AG09319 (cell line): ENCODE measurements at places on chromosomes 2 and 18.

DNA sequence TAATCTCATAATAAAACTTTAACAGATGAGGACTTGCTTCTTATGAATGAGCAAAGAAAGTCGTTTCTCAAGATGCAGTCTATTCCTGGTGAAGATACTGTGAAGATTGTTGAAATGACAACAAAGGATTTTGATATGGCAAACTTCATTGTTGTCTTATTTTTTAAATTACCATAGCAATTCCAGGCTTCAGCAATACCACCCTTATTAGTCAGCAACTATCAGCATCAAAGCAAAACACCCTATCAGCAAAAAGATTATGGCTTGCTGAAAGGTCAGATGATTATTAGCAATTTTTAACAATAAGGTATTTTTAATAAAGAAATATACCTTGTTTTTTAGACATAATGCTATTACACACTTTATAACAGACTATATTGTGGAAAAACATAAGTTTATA lies 88.3 kb downstream of the COL5A2 start:
- no peak for DNase-seq

- DNase-seq: no peak
Measured at GRCh38 chr2:128941751-128942150, 623.1 kb upstream of the HS6ST1 start.

DNA sequence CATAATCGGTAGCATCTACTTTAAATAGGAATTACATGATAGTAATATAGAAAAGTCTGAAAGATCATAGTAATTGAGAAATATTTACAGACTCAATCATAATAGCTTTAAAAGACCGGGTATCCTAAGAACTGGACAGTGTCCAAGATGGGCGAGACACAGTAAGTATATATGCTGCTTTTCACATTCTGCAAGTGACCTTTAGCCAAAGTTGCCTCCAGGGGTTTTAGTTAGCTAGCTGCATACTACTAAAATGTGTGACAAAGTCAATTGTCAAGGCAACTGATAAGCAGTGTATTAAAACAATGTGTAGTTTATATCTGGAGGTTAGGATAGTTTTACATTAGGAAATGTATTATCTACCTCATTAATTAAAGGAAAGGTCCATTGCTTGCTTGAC lies 24.6 kb downstream of the CD302 start:
- no peak for DNase-seq

DNA sequence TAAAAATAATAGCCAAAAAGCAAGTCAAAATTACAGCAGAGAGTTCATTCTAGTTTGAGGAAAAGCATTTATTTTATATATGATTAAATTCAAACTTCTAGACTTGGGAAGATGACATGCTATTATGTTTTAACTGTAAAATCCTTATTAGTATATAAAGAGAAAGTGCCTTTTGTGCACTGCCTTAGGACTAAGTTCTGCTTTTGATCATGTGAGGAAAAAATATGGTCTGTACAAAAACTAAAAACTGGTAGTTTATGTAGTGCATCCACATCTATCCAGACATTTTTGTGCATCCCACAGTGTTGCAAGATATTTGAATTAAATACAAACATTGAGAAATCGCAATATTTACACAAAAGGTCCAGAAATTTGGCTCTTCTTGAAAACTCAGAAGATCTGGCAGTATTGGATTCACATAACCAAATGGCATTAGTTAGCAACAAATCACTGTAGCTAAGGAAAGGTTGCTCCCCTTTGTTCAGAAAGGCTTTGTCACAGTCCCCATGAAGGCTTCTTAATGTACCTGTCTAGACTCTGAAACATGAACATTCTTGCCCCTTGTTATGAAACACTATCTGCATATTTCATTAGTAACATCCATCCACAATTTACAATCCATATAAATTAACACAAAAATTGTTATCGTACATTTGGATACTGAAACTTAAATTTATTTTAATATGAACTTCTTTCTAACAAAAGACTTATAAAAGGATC lies 2.2 kb downstream of the MMADHC start:
- DNase-seq: no peak

GRCh38 chr2:33214857-33215256 lies 261.6 kb upstream of the RASGRP3 start:
- DNase-seq: no peak

GRCh38 chr2:105144152-105144940 lies 97.2 kb upstream of the GPR45 start:
- no peak for DNase-seq

DNA sequence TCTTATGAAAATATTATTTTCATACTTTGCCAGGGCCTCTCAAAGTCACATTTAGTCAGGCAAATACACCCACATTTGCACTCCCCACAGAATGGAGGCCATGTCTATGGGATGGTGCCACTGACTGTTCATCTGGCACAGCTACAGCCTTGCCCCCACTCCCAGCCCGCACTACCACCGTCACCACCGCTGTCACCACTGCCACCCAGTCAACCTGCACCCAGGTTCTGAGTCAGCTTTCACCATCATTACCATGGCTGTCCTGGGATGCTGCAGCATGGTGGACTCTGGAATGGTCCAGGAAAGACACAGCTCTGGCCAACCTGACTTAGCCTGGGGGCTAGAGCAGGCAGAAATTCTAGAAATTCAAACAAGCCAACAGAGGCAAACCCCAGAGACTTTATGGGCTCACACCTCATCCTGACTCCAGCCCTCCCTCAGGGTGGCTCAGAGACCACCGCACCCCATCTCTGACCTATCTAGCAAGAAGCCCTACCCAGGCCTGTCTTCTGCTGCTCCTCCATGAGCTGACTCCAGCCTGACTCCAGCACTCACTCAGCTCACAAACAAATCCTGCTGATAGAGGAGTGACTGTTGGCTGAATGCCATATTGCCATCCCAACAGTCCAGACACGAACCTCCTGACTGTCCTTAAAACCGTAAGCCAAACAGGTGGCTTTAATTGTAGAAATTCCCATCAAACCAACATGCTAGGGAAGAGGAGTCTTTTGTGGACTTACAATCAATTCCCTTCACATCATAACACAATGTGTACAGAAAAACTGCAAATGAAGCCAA lies 28.0 kb downstream of the DNER start:
- DNase-seq: no peak

GRCh38 chr2:44135771-44136170 lies 32.9 kb upstream of the PPM1B start:
- peak; percentile 10 for DNase-seq

DNA sequence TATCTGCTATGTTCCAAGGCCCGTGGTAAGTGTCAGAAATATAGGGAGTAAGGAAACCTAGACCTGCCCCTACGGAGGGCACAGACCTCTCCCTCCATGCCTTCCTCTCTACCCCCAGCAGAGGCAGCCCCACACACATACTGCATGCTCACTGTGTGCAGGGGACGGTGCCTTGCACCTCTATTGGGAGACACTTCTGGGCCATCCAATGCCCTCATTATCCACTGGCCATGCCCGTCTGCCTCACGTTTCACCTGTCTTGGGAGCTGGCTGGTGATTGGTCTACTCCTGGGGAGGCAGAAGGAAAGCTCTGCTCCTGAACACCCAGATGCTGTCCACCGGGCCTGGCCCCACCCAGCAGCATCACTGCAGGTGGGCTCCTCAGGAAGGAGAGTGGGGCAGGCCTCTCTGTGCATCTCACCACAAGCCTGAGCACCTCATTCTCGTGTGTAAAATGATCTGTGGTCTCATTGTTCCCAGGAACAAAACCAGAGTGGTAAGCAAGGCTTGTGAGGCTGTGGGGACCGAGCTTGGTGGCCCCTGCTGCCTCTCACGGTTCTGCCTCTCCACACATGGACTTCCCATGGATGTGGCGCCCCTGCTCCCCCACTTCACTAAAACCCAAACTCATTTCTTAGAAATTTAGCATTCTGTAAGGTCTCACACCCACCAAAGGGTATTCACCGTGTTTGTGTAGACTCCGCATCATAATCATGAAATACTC lies 312.5 kb upstream of the HS6ST1 start:
- DNase-seq: no peak

- DNase-seq: no peak
Measured at GRCh38 chr18:67475673-67476072, 40.8 kb downstream of the DSEL start.

DNA sequence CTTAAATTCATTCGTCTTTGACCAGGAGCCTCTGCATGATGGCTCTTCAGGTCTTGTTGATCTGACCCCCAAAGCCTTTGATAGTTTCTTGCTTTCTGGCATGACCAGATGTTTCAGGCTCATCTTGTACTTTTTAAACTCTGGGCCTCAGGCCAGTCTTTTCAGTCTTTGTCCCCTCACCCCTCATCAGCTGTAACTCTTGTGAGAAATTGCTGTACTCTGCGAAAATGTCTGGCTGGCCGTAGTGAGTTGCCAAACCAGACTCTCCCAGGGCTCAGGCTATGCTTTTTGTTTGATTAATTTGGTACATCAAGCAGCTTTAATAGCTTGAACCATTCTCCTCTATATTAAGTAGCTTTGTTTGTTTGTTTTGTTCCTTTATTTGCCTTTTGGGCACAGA lies 75.9 kb downstream of the BABAM2 start:
- no peak for DNase-seq

DNA sequence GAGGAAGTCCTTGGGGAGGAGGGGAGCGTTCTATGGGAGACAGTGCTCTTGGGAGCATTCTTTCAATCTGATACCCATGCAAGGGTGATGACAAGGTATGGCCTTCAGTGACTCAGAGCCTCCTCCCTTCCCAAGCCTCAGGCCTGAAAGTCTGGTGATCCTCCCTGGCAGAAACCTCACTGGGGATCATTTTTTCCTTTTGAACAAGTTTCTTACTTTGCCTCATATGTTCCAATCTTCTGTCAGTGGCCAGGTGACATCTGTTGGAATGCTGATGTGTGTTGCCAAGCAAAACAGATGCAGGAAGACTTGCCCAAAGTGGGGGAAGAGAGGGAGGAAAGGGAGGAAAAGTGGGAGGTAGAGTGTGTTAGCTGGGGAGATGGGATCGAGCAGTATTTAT lies 224.8 kb downstream of the NEDD4L start:
- no peak for DNase-seq

GRCh38 chr2:53694096-53694771 lies 73.4 kb upstream of the CHAC2 start:
- no peak for DNase-seq

- DNase-seq: no peak
Measured at GRCh38 chr2:40118622-40119021, 333.3 kb downstream of the SLC8A1 start.

DNA sequence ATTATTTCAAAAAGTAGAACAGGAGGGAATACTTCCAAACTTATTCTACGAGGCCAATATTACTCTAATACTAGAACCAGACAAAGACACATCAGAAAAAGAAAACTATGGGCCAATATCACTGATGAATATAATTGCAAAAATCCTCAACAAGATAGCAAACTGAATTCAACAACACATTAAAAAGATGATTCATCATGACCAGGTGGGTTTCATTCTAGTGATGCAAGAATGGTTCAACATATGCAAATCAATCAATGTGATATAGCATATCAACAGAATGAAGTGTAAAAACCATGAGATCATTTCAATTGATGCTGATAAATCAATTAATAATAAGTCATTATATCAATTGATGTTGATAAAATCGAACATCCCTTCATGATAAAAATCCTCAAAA lies 22.4 kb upstream of the EML6 start:
- no peak for DNase-seq

DNA sequence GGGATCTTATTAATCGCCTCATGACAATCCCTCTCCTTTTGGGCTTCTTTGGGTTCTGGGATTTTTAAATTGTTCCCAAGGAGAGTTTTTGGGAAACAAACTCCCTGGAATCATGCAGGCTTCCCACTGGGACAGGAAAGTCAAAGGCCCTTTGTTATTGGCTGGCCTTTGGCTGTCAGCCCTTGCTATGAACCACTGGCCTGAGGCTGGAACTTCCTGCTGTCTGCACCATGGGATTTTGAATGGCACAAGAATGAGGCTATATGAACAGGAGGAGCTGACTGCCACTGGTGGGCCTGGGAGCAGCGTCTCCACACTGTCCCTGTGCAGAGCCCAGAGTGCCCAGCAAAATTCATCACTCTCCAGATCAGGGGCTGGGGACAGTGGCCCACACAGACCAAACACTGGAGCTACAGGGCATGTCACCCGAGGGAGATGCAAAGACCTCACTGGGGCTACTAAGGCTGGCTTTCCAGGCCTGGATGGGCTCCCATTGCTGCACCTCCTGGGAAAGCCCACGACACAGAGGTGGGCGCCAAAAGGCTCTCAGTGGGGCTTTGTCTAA lies 35.7 kb downstream of the STEAP3 start:
- no peak for DNase-seq

- DNase-seq: no peak
Measured at GRCh38 chr2:13255485-13255884, 538.7 kb downstream of the TRIB2 start.

DNA sequence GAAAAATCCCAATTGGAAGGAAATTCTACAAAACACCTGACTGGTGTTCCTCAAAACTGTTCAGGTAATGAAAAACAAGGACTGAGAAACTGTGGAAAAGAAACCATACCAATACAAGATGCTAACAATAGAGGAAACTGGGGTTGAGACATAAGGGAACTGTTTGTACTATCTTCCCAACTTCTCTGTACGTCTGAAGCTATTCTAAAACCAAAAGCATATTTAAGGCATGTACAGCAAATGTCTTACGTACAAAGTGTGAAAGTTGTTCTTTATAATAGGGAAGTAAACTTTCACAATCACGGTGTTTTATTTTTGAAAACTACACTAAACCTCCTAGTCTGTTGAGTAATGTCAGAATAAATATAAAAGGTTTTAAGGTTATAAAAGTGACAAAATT lies 776.1 kb upstream of the RAB6C start:
- no peak for DNase-seq

DNA sequence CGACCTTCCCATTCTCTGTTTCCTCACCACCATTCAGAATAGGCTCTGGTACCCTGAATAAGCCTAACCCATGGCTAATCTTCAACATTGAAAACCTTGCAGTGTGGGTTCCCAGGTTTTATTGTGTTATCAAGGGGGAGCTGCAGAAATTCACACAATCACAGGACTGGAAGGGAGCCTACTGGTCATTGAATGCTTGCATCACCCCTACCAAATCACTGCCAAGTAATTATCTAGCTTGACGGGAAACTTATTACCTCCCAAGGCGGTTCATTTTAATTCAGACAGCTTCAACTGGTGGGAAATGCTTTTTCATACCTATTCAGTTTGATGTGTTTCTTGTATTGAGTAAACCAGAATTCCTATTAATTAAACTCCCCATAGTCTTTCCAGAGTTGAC lies 33.6 kb upstream of the EFEMP1 start:
- no peak for DNase-seq

DNA sequence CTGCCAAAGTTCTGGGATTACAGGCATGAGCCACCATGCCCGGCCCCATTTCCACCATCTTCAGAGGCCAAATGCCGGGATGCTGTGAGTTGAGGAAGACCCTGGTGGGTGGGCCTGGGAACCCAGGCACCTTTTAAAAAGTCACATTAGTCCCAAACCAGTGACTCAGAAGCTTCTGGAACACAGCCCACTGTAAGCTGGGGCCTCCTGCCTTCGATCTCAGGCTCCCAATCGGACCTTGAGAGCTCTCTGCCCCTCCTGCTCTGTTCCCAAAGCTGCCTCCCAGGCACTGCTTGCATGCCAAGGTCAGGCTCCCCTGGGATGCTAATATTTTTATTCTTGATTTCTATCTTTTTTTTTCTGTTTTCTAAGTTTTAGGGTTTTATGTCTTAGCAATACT lies 4.2 kb downstream of the ADCY3 start:
- DNase-seq: no peak
